ENCODE measurements at places on chromosomes 2 and 18.

- DNase-seq: no peak
Observed at GRCh38 chr2:236499691-236500578, 69.7 kb upstream of the ACKR3 start.

DNA sequence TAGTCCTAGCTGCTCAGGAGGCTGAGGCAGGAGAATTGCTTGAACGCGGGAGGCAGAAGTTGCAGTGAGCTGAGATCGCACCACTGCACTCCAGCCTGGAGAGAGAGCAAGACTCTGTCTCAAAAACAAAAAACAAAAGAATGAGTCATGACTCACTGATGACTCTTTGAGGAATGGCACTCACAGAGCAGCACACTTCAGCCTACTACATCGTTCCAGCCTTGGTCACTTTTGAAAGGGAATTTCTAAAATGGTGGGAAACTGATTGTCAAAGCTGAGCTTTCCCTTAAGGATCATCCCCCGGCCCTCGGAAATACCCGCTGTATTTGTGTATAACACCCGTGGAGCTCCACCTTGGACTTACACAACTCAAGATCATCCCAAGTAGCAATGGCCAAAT is 217.3 kb upstream of the HS6ST1 start:
- no peak for DNase-seq

DNA sequence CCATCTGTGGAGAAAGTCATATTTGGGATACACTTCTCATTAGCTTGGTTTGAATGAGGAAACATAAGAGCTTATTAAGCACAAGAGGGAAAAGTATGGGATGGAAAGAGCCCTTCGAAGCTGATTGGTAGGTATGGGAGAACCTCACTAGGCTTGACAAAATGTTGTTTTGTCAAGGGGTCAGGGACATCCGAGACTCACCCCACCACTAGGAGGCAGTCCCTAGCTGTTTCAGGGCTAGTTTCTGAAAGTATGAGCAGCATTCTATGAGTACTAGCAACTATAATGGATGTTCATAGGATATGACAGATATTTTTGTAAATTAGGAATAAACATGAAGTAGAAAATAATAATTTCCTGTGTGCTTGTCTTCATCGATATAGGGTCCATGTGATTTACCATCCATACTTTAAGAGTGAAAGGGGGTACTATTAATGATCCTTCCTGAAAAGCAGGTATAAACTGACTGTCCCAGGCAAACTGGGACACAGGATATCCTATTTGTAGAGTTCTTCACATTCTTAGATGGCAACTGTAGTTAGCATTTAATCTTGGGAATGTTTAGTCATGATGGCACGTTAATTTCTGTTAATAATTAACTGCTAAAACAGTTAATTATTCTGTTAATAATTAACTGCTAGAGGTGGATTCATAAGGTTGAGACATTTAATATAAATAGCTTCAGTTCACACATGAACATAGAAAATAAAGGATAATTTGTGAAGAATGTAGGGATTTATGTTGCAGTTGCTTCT is 28.4 kb downstream of the OTX1 start:
- no peak for DNase-seq

DNA sequence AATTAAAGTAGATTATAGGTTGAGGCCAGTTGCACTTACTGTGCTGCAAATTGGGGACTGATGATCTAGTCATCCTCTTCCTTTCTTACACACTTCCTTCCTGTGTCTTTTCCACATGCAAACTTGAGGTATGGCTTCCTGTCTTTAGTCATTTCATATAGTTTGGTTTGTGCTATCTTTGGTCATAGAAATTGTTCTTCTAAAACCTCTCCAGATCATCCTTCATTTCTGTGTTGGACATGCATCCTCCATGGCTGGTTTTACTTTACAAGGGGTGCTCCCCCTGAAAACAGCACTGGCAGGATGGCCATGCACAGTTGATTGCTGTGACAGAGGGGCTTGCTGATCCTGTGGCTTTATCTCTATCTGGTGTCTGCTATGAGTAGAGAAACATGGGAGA is 36.5 kb downstream of the MGAT5 start:
- DNase-seq: peak; percentile 13

DNA sequence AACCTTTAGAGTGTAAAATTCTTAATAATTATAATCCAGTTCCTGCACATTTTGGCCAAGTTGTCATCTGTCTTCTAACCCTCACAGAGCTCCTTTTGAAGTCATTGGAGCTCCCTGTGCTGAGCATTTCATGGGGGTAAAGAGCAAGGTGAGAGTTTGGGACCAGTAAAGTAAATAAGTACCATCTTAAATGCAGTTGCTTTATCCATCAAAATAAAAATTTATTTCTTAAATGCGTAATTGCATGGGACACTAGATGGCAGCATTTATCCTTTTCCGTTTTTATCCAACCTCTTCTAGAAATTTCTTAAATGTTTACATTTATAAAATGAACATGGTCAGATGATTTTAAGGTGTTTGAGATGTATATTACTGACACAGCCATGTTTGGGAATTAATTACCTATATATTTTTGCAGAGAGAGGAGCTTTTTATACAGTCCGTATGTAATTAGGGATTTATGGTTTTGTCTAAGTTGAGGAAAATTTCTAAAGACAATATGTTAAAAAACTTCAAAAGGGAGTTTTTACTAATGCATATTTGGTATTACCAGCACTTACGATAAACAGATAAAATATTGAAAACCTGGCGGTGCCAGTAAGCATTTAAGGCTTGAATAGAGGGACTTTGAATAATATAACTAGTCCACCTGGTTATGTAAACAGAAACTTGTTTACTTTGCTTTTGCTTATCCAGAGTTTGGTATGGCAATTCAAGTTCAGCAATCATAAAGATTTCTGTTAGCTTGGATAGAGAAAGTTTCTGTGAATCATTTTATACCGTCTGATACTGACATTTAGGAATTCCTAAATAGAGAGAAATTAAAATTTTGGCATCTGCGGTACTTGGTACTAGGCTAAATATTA is 54.5 kb downstream of the ACSL3 start:
- DNase-seq: no peak

DNA sequence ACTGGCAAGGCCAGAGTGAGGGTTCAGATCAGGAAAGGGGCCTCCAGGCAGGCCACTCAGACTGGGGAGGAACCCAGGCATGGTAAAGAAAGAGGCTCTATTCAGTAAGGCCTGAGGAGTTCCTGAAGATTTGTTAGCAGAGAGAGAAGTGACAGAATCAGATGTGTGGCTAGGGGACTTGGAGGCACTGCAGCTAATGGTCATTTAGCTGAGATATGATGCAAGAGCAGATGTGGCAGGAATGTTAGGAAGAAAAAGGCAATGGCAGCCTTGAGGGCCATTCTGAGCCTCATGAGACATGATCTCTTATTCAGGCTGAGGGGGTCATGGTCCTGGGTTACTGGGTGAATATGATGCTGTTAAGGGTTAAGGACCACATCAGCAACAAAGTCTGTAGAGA is 73.4 kb downstream of the CCDC93 start:
- no peak for DNase-seq

DNA sequence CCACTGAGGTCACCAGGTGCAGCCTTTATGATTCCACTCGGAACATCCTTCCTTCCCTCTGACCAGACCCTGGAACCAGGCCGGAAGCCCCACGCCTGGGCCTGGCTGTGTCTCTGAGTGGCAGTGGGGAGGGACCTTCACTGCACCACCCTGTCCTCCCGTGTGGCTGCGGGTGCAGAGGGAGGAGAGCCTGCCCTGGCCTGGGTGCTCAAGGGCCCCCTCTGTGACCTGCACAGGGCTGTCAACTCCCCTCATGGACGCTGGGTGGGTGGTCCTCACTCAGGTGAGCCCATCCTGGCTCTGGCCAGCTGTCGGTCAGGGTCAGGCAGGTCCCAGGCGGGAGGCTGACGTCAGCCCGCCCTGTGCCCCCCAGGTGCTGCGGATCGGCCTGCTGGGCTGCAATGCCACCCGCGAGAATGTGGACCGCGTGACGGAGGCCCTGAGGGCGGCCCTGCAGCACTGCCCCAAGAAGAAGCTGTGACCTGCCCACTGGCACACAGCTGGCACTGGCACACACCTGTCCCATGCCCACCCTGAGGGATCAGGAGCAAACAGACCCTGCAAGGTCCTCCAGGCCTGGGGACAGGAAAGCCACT is 9.8 kb downstream of the AGXT start:
- no peak for DNase-seq

DNA sequence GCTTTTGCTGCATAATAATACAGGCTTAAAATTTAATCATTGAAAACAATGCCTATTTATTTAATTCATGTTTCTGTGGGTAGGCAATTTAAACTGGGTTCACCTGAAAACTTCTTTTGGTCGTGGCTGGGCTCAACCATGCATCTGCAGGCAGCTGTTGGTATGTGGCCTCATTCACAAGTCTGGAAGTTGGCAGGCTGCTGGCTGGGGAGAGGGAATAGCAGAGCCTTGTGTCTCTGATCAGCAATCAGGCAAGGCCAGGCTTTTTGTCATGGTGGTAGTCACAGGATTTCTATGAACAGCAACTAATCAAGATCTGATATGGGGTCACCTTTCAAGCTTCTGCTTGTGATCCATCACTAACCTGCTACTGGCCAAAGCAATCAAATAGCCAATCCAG is 130.1 kb upstream of the KCNJ3 start:
- no peak for DNase-seq

- no peak for DNase-seq
Observed at GRCh38 chr2:727071-727470, 49.9 kb upstream of the TMEM18 start.

- no peak for DNase-seq
Observed at GRCh38 chr2:10457846-10458598, 9.9 kb upstream of the ODC1 start.

DNA sequence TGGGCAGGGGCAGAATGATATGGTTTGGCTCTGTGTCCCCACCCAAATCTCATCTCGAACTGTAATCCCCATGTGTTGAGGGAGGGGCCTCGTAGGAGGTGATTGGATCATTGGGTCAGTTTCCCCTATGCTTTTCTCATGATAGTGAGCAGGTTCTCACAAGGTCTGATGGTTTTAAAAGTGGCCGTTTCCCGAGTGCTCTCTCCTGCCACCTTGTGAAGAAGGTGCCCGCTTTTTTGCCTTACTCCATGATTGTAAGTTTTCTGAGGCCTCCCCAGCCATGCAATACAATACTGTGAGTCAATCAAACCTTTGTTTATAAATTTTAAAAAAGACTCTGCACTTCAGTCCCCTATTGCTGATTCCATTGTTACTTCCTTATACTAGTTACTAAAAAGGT is 82.9 kb upstream of the CDKL4 start:
- no peak for DNase-seq

- DNase-seq: no peak
Observed at GRCh38 chr2:231701456-231702373, 6.6 kb upstream of the PTMA start.

Data from stimulated activated naive CD8-positive, alpha-beta T cell treated with anti-CD3 and anti-CD28 coated beads, Interleukin-15, amount 100 ng/mL, for 72 hours (primary cell).